ENCODE measurements at places on chromosomes 1 and 21. TPM values are rescaled to one million over a fixed set of nuclear protein-coding genes. Genes with fewer than 3 reads are reported as not detected.
A peak's percentile ranks its signal among the peaks of the same experiment; 100 is the strongest.

DNA sequence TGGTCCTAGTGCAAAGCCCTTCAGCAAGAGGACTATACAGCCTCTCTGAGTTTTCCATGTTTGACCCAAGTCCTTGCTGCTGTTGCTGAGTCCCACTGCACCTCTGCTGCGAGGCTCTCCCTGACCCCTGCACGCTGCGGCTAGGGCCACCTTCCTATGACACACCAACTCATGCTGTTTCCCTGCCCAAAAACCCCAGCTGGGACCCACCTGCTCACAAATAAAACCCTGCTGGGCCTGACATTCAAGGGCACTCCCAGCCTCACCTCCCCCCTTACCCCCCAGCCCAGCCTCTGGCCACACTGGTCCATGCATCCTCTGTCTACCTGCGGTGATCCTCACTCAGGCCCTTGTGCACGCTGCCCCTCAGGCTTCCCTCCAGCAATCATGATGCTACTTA, 12.3 kb upstream of the ASCL5 start:
- H3K27me3 ChIP-seq = no peaks in the 10 kb centered on the region
- H3K4me3 ChIP-seq = no peak overlapping the region

Gene VHLL
- not detected for polyA plus RNA-seq

DNA sequence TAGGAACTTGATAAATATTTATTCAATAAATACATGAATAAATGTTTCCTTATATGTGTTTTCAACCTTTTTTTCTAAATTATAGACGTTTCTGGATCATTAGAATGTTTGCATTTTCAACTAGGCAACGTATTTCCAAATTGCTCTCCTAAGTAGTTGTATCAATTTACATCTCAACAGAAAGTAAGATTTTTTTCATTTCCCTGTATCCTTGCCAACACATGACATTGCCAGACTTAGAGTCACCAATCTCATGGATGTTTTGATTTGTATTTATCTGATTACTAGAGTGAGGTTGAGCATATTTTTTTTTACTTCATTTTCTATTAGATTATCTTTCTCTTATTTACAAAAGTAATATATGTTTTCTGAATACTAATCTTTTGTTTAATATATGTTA, 22.2 kb upstream of the SMG7 start:
- no peaks in the 10 kb centered on the region for H3K27me3 ChIP-seq
- no peak overlapping the region for H3K4me3 ChIP-seq
- DNase-seq = no peak
- no peak overlapping the region for H3K27ac ChIP-seq

Gene CA14
- not detected for polyA plus RNA-seq

DNA sequence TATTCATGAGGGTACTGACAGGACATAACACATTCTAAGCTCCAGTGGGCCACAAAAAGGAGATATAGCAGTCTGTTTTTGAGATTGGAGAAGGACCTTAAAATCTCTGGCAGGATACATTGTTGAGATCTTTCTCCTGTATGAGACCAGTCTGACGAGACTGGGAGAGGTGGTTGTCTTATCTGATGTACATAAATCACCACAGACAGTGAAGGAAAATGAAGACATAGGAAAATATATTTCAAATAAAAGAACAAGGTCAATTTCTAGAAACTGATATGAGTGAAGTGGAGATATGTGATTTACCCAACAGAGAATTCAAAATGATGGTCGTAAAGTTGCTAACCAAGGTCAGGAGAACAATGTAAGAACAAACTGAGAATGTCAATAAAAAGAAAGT, 21.3 kb upstream of the EGLN1 start:
- H3K27ac ChIP-seq = no peak overlapping the region
- H3K27me3 ChIP-seq = no peaks in the 10 kb centered on the region
- no peak for DNase-seq
- no peak overlapping the region for H3K4me3 ChIP-seq
- no peaks in the 10 kb centered on the region for H3K4me1 ChIP-seq

- DNase-seq = no peak
- H3K36me3 ChIP-seq = no peaks in the 10 kb centered on the region
- H3K27ac ChIP-seq = peak overlapping the region; percentile 67
Observed at GRCh38 chr1:228164561-228165371, 838 bp upstream of the IBA57 start.

GRCh38 chr1:244369256-244370057, 82.3 kb downstream of the ADSS2 start:
- no peak overlapping the region for H3K27ac ChIP-seq
- H3K4me1 ChIP-seq = no peaks in the 10 kb centered on the region
- no peak for DNase-seq
- no peak overlapping the region for H3K4me3 ChIP-seq

Gene ROR1
- polyA plus RNA-seq = 13.3 TPM

Gene PTPRF
- 14.7 TPM for polyA plus RNA-seq

DNA sequence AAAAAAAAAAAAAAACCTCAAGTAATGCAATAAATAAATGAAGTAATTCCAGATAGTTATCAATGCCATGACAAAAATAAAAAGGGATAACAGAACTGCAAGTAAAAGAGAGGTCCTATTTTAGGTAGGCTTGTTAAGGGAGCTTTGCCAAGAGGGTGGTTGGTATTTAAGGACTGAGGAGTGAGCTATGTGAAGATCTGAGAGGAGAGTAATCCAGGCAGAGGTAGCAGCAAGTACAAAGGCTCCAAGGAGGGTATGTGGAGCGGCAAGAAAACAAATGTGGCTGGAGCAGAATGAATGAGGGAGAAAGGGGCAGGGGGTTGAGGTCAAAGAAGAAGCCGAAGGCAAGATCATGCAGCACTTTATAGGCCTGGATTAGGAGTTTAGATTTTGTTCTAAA, 59.9 kb upstream of the CDC42BPA start:
- H3K27ac ChIP-seq = no peak overlapping the region
- H3K4me1 ChIP-seq = no peaks in the 10 kb centered on the region
- no peaks in the 10 kb centered on the region for H3K27me3 ChIP-seq
- no peak for DNase-seq
- no peaks in the 10 kb centered on the region for H3K36me3 ChIP-seq

DNA sequence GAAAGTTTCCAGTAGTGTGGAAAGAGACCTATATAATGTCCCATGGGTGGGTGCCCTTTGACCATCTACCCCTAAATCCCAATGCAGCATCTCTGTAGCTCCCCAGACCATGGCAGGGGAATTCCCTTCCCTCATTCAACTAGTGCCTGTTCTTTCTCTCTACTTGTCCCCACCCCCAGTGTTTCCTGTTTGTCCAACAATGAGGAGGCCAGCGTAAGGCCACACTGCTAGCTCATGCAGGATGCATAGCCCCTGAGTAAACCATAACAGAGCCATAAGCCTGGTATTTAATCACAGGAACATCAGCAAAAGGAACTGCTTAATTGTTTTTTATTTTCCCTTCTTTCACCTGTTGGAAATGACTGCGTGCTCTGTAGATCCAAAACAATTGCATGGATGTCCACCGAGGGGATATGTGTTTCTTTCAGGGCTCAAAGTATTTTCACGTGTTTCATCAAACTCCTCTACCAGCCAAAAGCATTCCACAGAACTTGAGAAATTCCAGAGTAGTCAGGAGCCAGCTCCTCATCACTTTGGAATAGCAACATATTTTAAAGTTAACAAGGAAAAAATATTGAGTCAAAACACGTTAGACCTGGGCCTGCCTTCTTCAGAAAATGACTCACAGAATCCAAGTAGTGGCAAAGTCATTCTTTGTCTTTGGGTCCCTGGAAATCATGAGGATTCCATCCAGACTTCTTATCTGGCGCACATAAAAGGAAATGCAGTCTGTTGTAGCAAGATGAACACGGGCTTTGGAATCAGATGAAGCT, 162.5 kb upstream of the SGIP1 start:
- peak; percentile 88 for DNase-seq
- H3K27ac ChIP-seq = peak overlapping the region; percentile 95
- peaks cover 67% of the 10 kb centered on the region for H3K4me1 ChIP-seq
- H3K27me3 ChIP-seq = no peaks in the 10 kb centered on the region
- H3K4me3 ChIP-seq = peak overlapping the region; percentile 47

- H3K4me3 ChIP-seq = no peak overlapping the region
- H3K4me1 ChIP-seq = no peaks in the 10 kb centered on the region
- H3K36me3 ChIP-seq = no peaks in the 10 kb centered on the region
- H3K27me3 ChIP-seq = no peaks in the 10 kb centered on the region
- DNase-seq = no peak
Observed at GRCh38 chr1:37697090-37697489, 4.8 kb downstream of the CDCA8 start.

- no peak overlapping the region for H3K4me3 ChIP-seq
- no peaks in the 10 kb centered on the region for H3K36me3 ChIP-seq
- no peak overlapping the region for H3K27ac ChIP-seq
- DNase-seq = no peak
- H3K4me1 ChIP-seq = no peaks in the 10 kb centered on the region
- peaks cover 16% of the 10 kb centered on the region for H3K27me3 ChIP-seq
Observed at GRCh38 chr1:229363723-229364122, 20.9 kb upstream of the CCSAP start.

DNA sequence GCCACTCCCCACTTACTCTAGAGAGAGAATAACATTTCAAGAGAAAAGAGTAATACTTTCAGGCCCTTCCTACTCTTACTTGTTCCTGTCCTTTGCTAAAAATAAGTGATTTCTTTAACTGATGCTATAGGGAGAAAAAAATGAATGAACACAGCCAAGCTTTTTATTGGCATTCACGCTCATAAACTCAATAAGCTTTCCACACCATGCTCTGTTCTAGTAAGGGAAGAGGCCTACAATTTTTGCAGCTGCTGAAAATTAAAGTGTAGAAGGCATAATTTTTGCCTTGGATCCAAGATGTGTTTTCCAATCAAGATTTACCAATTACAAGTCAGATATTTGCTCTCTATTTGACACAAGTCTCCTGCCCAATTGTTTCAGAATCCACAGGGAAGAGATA, 188.1 kb upstream of the RGS18 start:
- H3K4me3 ChIP-seq = no peak overlapping the region
- H3K27ac ChIP-seq = no peak overlapping the region
- no peaks in the 10 kb centered on the region for H3K36me3 ChIP-seq
- H3K4me1 ChIP-seq = no peaks in the 10 kb centered on the region
- DNase-seq = no peak
- H3K27me3 ChIP-seq = no peaks in the 10 kb centered on the region

- no peak overlapping the region for H3K27ac ChIP-seq
- H3K36me3 ChIP-seq = no peaks in the 10 kb centered on the region
- H3K4me3 ChIP-seq = no peak overlapping the region
- peak; percentile 43 for DNase-seq
- no peaks in the 10 kb centered on the region for H3K4me1 ChIP-seq
Observed at GRCh38 chr1:3012456-3013291, 8.6 kb upstream of the ACTRT2 start.

GRCh38 chr21:37682966-37683365, 233.3 kb downstream of the KCNJ6 start:
- H3K27me3 ChIP-seq = peaks cover 17% of the 10 kb centered on the region
- H3K27ac ChIP-seq = no peak overlapping the region
- DNase-seq = peak; percentile 15
- no peaks in the 10 kb centered on the region for H3K4me1 ChIP-seq
- no peaks in the 10 kb centered on the region for H3K36me3 ChIP-seq
- no peak overlapping the region for H3K4me3 ChIP-seq

Gene MKNK1
- 10.0 TPM for polyA plus RNA-seq

DNA sequence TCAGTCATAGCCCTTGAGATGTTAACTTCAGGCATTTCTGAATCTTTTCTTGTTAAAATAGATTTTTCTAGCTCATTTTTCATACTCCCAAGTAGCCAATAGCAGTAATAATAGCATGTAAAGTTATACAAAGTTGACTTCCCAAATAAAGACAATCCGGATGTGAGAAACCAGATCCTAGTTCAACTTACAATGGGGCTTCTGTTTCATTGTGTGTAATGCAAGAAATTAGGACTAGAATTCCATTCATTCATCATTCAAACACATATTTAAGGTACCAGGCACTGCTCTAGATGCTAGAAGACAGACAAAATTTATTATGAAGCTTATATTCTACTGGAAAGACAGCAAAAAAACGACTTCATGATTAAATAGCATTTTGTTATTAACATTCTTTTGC, 240.3 kb downstream of the OLFM3 start:
- H3K4me1 ChIP-seq = no peaks in the 10 kb centered on the region
- H3K27me3 ChIP-seq = no peaks in the 10 kb centered on the region
- no peak for DNase-seq
- H3K36me3 ChIP-seq = no peaks in the 10 kb centered on the region
- no peak overlapping the region for H3K27ac ChIP-seq

Gene KIF26B
- polyA plus RNA-seq = 2.4 TPM

Gene PAQR7
- 12.9 TPM for polyA plus RNA-seq

GRCh38 chr1:210292231-210292871, 36.4 kb upstream of the HHAT start:
- H3K4me1 ChIP-seq = peaks cover 32% of the 10 kb centered on the region
- peak; percentile 68 for DNase-seq
- H3K27ac ChIP-seq = peak overlapping the region; percentile 20

Gene OR2T11
- not detected for polyA plus RNA-seq

DNA sequence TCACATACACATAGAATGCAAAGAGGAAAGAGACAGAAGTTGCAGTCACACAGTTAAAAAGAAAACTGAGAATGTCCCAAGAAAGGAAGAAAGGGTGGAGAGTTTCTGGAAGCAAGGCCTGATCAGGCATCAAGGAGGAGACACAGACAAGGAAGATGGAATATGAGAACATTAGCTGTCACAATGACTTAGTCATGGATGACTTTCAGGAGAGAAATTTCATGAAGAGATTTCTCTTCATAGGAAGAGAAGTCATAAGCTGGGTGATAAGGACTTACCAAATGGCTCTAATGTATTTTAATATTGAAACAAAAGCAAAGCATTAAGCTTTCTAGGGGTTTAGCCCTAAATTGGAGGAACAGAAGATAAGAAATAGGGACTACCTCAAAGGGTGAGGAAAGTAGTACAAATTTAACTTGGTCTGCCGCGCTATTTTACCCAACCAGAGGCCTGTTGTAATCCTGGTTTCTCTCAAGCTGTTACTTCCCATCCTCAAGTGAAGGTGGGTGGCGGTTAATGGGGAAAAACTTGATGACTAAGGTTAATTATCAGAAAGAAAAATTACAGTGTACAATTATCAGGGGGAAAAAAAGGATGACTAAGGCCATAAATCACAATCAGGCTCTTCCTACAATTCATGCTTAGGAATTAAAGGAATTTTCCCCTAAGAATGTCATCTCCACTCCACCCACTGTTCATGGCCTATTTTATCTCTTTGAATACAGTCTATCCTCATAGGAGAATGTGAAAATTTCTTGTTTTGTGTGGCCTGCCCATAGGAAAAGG, 93.9 kb upstream of the ADGRL2 start:
- peak overlapping the region; percentile 23 for H3K4me3 ChIP-seq
- H3K27me3 ChIP-seq = no peaks in the 10 kb centered on the region
- H3K4me1 ChIP-seq = peaks cover 61% of the 10 kb centered on the region
- peak; percentile 85 for DNase-seq

Gene SH3BP5L
- polyA plus RNA-seq = 5.3 TPM

Gene PRKAB2
- polyA plus RNA-seq = 18.0 TPM

GRCh38 chr21:20207335-20207734, 790.9 kb upstream of the NCAM2 start:
- H3K27ac ChIP-seq = no peak overlapping the region
- no peak for DNase-seq
- no peaks in the 10 kb centered on the region for H3K27me3 ChIP-seq
- no peaks in the 10 kb centered on the region for H3K4me1 ChIP-seq
- H3K4me3 ChIP-seq = no peak overlapping the region

DNA sequence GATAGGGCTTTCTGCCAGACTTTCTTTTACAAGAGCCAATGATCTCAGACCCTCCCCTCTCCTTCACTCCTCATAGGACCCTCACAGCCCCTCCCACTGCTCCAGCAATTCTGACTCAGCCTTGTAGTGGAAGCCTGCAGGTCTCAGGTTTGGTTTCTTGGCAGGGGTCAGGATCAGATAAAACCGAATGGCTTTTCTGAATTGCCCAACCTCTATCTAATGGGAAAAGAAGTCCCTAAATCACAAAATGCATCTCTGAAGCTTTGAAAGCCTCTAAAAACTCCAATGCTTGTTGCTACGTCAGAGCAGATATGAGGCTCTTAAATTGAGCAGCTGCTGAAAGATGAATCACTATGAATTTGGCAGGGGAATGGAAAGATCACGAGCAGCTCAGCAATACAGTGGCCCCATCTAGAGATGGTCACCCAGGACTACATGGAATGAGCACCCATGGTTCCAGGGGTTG, 74.5 kb downstream of the NID1 start:
- peaks cover 8% of the 10 kb centered on the region for H3K36me3 ChIP-seq
- H3K27ac ChIP-seq = peak overlapping the region; percentile 62

Measured in GM23248 (cell line).